ENCODE measurements at places on chromosomes 12 and 14. TPM values are rescaled to one million over a fixed set of nuclear protein-coding genes. Genes with fewer than 3 reads are reported as not detected.

The PXN gene
- total RNA-seq: 224 TPM

The CCDC88C gene
- total RNA-seq: 5.7 TPM

The RAD51B gene
- total RNA-seq: 5.6 TPM

The GPR84 gene
- total RNA-seq: not detected

The ASCL1 gene
- not detected for total RNA-seq

The CACNB3 gene
- total RNA-seq: 31.2 TPM

The ISM2 gene
- total RNA-seq: 0.43 TPM

The RNF34 gene
- total RNA-seq: 42.0 TPM

The PARP11 gene
- 1.6 TPM for total RNA-seq

The CINP gene
- total RNA-seq: 52.9 TPM

The LUM gene
- total RNA-seq: 0.49 TPM

The NKX2-1 gene
- 0.07 TPM for total RNA-seq

The CELA1 gene
- not detected for total RNA-seq

The RDH16 gene
- 0.39 TPM for total RNA-seq

The MYO1H gene
- total RNA-seq: not detected

The SCNN1A gene
- total RNA-seq: 28.1 TPM

The ADCY6 gene
- 11.3 TPM for total RNA-seq

The SPX gene
- total RNA-seq: 4.0 TPM

The NOS1 gene
- total RNA-seq: 0.43 TPM

The RNASE7 gene
- not detected for total RNA-seq

The DPF3 gene
- total RNA-seq: 0.05 TPM

The NT5DC3 gene
- total RNA-seq: 25.1 TPM

The REP15 gene
- 0.30 TPM for total RNA-seq

The PPM1H gene
- total RNA-seq: 6.2 TPM

The CACNA1C gene
- total RNA-seq: 0.03 TPM

The RTN1 gene
- not detected for total RNA-seq

The LMNTD1 gene
- not detected for total RNA-seq

The RPL10L gene
- not detected for total RNA-seq

The ABCD2 gene
- not detected for total RNA-seq

The MMP14 gene
- total RNA-seq: 0.51 TPM

The IFT43 gene
- total RNA-seq: 41.2 TPM

The NAP1L1 gene
- 628 TPM for total RNA-seq

The KRT73 gene
- not detected for total RNA-seq

The PIANP gene
- total RNA-seq: 0.75 TPM

The TUBA1A gene
- total RNA-seq: 195 TPM

The TWF1 gene
- 65.8 TPM for total RNA-seq

The TAS2R30 gene
- not detected for total RNA-seq

The BEST3 gene
- total RNA-seq: 0.82 TPM

The SLC7A8 gene
- total RNA-seq: 1.9 TPM

The RPS6KL1 gene
- 0.49 TPM for total RNA-seq

The INHBC gene
- not detected for total RNA-seq

The KERA gene
- not detected for total RNA-seq
